ENCODE measurements at places on chromosomes 3 and 15.

DNA sequence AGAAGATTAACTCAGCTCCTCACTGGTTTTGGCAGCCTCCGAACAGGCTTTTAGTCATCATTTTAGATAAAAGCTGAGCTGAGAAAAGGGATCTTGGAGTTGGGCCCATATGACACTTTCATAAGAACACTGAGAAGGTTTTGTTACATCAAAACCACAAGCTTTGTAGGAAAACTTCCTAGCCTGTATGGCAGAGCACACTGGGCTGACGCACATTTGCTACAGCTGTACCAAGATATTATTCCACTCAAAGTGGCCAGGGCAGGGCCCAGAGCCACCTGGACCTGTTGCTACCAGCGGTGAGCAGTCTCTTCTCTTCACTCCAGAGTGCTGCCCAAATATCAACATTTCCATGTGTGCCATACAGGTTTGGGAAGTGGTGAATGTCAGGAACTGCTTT, 160.5 kb upstream of the CCDC54 start:
- DNase-seq, result no peak

- no peak for DNase-seq
Observed at GRCh38 chr3:133797396-133798105, 8.1 kb upstream of the SRPRB start.

- DNase-seq, result no peak
Observed at GRCh38 chr15:55884223-55884622, 109.2 kb downstream of the NEDD4 start.

DNA sequence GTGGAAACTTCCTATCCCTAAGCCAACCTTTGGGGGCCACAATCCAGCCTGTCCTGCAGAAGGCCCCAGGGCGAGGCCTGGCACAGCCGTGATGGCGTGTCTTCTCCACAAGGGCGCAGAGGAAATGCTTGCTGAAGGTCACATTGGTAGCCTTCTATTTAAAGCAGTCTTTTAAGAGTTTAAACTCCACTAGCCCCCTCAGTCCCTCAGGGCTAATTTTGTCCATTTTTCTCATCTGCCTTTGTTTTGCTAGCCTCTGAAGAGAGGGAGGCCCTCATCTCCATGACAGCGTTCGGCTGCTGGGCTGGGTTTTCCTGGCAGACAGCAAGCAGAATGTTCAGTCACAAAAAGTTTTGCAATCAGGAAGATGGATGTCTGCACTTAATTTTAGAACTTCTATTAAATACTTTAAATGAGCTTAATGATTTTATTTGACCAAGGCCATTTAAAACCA, 40.8 kb downstream of the RARB start:
- DNase-seq, result no peak

DNA sequence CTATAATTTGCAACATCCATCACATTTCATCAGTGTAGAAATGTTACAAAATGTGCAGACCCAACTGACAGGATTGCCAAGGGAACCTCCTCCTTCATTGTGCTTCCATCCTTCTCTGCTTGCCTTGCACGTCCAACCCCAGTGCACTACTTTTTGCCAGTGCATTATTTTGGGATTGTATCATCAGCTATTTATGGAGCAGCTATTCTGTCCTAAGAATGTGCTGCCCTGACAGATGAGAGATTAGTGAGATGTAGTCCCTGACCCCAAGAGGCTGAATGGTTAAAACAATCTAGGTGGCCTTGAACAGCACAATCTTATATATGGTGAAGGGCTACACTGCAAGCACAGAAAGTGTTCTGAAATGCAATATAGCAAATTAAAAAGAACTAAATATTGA, 935.8 kb downstream of the IGSF11 start:
- no peak for DNase-seq

- DNase-seq, result peak; percentile 21
Observed at GRCh38 chr15:55267401-55268175, 22.0 kb downstream of the RAB27A start.

DNA sequence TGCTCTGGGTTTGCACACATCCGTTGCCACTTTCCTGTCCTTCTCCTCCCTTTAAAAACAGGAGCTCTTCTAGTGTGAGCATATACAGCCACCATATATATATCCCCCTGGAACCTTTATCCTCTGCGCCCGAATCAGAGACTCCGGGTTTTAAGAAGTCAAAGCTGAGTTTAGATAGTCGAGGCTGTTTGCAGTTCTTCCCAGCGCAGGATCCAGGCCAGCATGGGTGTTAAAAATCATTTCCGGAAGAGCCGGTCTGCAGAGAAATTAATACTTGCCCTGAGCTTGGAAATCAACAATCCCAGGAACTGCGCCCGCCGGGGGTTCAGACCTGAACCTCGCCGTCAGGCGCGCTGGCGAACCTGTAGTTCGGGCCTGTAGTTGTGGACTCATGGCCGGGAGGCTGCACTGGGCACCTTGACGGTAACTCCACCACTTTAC, 2.3 kb downstream of the SHOX2 start:
- no peak for DNase-seq

DNA sequence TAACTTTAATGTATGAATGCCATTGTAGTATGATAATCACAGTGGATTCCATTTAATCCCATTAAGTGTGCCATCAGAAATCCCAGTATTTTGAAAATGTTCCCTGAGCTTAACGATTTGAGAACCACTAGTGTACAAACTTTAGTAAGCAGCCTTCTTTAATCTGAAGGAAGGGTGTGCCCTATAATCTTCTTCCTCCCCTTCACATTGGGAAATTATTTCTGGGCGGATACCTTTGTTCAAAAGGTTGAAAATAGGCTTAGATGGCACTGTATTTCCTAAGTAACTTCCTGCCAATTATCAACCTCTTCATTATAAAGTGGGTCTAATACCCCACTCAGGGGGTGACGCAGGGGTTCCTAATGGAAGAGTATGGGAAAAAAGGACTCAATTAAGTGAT, 62.4 kb downstream of the GTPBP8 start:
- no peak for DNase-seq

- no peak for DNase-seq
Observed at GRCh38 chr3:108528459-108529252, 18.3 kb upstream of the MYH15 start.

Data from stimulated activated CD4-positive, alpha-beta T cell treated with anti-CD3 and anti-CD28 coated beads, TNF-alpha, amount 100 ng/mL, for 1 hour (primary cell).